ENCODE measurements at places on chromosomes 6 and 20.
A peak's percentile ranks its signal among the peaks of the same experiment; 100 is the strongest.

- DNase-seq = no peak
Measured at GRCh38 chr20:51428401-51429143, 113.9 kb downstream of the NFATC2 start.

GRCh38 chr20:47427746-47428145 is 71.2 kb upstream of the ZMYND8 start:
- no peak for DNase-seq

- no peak for DNase-seq
Measured at GRCh38 chr6:95231416-95231815, 345.9 kb upstream of the MANEA start.

- DNase-seq = no peak
Measured at GRCh38 chr6:89117211-89118108, at the start of gene SRSF12. TSS of gene SRSF12 (minus strand) at chr6:89118071. CDS start at chr6:89117887, 184 bp downstream.

DNA sequence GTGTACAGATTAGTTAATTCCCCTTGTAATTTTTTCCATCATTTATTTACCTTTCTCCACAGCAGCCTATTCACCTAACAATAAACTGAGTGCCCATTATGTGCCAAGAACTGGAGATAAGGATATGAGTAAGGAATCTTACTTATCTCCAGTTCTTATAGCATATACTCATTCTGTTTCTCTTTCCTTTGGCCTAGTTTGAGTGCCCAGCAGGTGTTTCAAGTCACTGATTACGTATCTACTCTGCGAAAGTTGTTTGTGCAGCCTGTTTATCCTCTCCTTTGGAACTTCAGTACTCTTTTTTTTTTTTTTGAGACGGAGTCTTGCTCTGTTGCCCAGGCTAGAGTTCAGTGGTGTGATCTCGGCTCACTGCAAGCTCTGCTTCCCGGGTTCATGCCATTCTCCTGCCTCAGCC is 17.3 kb upstream of the POU5F1 start:
- DNase-seq = no peak

GRCh38 chr6:169188475-169188874 is 65.2 kb downstream of the THBS2 start:
- no peak for DNase-seq

- DNase-seq = no peak
Measured at GRCh38 chr6:37987018-37987417, 167.5 kb downstream of the ZFAND3 start.

- DNase-seq = no peak
Measured at GRCh38 chr20:6651016-6651415, 116.5 kb upstream of the BMP2 start.

DNA sequence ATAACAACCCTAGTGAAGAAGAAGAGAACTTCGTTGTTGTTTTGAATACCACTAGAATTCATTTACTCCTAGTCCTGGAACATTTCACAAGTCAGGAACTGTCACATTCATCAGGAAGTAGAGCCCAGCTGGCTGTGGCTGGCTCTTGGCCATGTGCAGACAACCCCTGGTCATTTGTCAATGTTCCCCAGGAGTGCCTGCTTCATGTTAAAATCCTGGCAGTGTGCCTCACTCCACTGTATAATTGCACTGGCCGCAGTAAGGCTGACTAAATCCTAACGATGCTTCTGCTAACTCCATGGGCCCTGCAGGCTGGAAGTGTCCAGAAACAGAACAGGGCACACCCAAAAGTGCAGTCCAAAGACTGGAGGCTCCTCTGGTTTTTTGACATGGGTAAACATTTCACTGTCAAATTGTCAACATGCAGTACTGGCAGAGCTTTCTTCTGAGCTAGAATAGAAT is 41.5 kb upstream of the ADGRF1 start:
- no peak for DNase-seq

GRCh38 chr20:33693741-33694638 is 7.8 kb upstream of the E2F1 start:
- DNase-seq = no peak

- DNase-seq = peak; percentile 1
Measured at GRCh38 chr6:166862287-166862977, 93.9 kb downstream of the RNASET2 start.

DNA sequence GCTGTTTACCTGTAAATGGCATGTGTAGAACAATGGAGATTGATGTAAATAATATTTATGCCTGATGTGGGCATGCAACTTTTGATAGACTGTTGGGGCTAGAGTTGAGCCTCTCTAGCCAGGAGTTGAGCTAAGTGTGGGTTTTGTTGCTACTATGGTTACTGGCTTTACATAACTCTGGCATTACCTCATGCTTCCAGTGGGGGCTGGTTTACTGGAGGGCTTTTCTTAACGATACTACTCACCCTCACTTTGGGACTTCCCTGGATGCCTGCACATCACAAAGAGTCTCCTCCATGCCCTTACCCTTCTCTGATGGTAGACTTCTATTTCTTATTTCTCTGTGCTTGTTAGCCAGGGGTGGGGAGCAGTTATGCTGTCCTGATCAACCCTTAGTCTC is 524.6 kb upstream of the CDH4 start:
- DNase-seq = no peak

DNA sequence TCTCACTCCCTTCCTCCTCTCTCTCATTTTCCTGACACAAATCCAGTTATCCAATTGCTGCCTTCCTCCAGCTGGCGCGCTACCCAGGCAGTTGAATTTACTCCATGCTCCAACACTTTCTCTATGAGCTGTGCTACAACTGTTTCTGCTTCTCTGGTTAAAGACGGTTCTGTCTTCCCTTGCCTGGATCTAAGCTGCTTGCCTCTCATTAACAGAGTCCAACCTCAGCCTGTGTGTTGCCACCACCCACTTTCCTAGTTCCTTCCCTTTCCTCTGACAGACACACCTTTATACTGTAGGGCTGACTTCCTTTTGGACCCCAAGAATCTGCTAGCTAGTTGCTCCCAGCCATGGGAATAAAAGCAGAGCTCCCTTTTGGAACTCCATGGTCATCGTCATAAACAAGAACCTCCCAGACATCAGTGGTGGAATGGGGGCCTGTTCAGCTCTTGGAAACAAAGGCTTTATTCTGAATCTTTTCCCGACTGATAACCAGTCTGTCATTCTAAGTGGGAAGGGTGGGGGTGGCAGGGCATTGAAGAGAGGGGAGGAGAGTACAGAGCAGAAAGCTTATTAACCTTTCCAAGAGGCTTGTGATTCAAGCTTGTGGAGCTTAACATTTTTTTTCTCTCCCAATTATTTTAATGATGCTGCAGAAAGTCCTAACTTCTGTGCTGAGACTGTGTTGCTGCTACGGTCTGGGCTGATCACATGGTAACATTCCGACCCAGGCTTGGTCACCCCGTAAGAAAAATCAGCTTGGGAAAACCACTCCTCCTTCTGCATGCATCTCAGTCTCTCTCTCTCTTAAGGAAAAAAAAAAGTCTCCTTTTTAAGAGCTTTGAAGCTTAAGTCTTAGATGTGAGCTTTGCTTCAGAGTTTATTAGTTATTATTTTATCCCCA is 31.3 kb upstream of the BMP2 start:
- DNase-seq = no peak

DNA sequence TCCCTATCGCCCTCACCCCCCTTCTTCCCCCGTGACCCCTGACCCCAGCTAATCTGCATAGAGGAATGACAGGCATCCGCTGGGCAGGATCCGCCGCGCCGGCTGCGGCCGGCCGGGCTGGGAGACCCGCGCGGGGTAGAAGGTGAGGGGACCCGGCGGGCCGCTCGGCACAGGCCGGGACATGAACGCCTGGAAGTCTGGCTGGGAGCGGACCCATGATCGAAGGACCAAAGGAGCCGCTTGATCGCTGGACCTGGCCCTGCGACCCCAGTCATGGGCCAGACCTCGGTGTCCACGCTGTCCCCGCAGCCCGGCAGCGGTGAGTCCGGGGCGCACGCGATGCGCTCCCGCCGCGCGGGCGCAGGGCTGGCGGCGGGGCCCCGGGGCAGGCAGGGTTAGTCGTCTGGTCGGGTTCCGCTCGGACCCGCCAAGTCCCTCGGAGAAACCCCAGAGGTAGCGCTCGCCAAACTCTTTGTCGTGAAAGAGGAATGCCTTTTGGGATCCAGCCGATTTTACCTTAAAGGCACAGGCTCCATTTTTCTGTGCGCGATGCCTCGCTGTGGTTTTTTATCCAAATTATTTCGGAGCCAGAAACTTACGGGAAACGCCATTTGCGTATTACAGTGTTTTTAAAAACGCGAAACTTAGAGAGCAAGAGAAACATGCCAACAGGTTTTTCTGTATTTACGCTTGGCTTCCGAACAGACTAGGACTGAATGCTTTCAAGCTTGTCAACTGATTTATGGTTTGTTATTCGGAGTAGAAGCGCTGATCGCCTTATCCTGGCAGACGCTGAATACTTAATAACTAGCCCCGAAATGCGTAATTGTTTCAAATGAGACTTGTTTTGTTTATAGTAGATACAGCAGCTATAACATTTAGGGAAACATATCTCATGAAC is at the start of gene PHACTR2:
PHACTR2 (plus strand) TSS at position 75 of the 901 bp plus-strand sequence; CDS start at position 274, 199 bp downstream.
- DNase-seq = peak; percentile 39

- no peak for DNase-seq
Measured at GRCh38 chr20:4470375-4470774, 251.3 kb upstream of the PRND start.

- no peak for DNase-seq
Measured at GRCh38 chr6:149852180-149852579, 12.0 kb downstream of the LRP11 start.

DNA sequence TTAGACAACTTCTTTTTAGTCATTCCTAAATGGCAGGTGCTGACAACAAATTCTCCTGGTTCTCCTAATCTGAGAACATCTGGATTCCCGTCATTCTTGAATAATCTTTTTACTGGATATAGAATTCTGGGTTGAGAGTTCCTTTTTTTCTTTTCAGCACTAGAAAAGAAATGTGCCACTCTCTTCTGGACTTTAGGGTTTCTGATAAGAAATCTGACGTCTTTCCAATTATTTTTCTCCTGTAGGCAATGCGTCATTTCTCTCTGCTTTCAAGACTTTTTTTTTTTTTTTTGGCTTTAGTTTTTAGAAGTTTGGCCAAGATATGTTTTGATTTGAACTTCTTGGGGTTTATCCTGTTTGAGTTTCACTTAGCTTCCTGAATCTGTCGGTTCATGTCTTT is 66.1 kb upstream of the RNF24 start:
- no peak for DNase-seq

- DNase-seq = peak; percentile 30
Measured at GRCh38 chr20:60589623-60590022, 631.4 kb downstream of the CDH26 start.

GRCh38 chr6:151036869-151037680 is 171.6 kb downstream of the MTHFD1L start:
- DNase-seq = no peak

- no peak for DNase-seq
Measured at GRCh38 chr20:5780846-5781217, 30.6 kb downstream of the SHLD1 start.

DNA sequence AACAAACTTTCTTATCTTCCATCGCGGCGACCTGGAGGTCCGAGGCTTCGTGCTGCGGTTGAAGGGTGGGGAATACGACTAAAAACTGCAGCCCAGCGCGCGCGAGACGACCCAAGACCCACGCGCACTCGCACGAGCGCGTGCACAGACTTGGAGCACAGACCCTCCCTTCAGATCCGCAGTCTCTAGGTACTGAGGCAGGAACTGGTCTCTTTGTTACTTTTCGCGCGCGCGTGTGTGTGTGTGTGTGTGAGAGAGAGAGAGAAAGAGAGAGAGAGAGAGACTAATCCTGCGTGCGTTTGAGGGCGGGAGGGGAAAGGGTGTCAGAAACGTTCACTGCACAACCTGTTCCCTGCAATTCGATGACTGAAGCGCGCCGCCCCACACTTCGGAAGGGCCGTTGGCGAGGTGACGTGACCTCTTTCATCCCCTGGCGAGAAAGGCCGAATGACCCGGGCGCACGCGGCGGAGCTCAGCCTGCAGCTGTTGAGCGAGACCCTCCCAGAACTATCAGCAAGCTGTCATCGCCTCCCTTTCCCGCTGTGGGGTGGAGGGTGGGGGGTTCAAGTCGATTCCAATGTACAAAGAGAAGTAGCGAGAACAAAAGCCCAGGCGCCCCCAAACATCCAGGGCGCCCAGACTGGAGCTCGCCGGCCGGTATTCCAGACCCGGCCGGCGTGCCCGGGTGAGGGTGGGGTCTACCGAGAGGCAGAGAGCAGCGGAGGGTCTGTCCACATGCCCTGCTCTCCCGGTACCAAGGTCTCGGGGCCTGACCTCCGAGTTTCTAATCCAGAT is 1.5 kb upstream of the TUBB2B start:
- DNase-seq = peak; percentile 58

DNA sequence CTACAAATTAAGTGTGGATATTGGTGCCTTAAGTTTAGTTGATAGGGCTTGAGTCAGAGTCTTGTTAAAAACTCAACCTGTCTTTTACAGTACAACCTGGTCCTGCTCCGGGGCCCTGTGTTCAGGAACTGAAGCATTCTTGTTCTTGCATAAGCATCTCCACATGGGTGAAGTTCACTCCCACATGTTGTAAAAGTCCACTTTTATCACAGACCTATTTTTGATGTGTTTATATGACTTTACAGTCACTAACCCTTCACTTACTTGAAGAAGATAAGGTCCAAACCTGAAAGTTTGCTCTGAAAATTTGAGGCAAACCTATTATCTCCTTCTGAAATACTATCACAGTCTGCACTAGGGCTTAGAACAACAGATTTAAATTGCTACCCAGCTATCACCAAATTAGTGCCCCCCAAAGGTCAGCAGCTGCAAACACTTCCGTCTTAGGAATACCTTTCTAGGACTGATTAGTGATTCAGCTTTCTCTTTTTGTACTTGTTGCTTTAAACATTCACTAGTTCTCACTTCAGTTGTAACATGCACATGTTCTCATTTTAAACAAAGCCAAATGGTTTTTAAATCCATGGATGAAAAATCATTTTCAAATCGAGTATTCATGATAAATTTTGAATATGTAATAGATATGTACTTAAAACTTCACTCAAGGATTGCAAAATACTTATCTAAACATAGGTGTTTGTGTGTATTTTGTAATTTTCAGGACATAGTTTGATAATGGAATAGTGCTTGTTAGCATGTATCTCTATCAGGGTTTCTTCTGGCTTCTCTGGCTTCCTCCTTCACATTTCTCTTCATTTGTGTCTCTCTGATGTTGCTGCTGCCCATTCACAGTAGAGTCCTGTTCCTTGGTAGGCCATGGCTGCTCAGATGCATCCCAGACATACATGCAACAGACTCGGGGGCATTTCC is 469.8 kb upstream of the SOX4 start:
- DNase-seq = no peak

DNA sequence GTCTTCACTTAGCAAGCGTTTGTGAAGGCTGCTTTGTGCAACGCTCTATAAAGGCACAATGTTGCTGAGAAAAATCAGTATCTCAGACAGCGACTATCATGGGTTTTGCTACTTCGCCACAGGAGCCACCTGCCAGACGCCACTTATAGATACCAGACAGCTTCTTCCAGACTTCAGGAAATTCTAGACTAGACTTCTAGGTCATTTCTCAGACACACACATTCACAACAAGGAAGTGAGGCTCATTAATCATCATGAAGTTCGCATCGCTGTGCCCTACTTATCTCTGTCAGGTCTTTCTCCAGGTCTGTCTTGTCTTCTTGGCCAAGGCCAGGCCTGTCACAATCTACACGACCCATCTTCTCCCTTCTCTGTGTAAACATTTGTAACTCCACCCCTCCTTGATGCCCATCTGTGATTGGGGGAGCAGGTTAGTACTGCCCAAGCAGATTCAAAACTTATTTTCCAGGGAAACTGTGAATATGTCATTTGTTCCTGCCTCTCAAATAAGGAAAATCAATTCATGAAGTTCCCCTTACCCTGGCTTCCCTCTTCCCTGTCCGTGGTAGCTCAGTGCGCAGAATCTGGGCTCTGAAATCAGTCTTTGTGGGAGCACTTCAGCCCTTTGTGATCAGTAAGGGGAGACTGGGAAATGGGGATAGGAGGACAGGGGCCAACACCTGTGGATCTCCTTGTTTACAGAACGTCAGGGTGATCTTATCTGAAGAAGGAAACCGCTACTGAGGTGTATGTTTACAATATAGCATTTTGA is 115.5 kb downstream of the TNFAIP3 start:
- DNase-seq = no peak
